ENCODE measurements at places on chromosomes 7 and 10.

GRCh38 chr7:6232534-6232933 is 39.9 kb downstream of the CYTH3 start:
- DNase-seq = no peak

- no peak for DNase-seq
These were observed 99.9 kb upstream of the AKR1E2 start for GRCh38 chr10:4725917-4726606.

- no peak for DNase-seq
These were observed 309.5 kb upstream of the NPVF start for GRCh38 chr7:25537662-25538375.

- DNase-seq = no peak
These were observed 295.2 kb upstream of the CELF2 start for GRCh38 chr10:10722422-10722821.

- DNase-seq = no peak
These were observed 537.6 kb downstream of the TCERG1L start for GRCh38 chr10:130773941-130774340.

- no peak for DNase-seq
These were observed 6.1 kb upstream of the CYP26C1 start for GRCh38 chr10:93054486-93054885.

GRCh38 chr10:104447906-104448305 is 94.3 kb downstream of the CFAP58 start:
- no peak for DNase-seq

- DNase-seq = no peak
These were observed 354.0 kb downstream of the ARL4A start for GRCh38 chr7:13041368-13041988.

GRCh38 chr10:103901299-103901698 is 16.7 kb downstream of the STN1 start:
- no peak for DNase-seq

DNA sequence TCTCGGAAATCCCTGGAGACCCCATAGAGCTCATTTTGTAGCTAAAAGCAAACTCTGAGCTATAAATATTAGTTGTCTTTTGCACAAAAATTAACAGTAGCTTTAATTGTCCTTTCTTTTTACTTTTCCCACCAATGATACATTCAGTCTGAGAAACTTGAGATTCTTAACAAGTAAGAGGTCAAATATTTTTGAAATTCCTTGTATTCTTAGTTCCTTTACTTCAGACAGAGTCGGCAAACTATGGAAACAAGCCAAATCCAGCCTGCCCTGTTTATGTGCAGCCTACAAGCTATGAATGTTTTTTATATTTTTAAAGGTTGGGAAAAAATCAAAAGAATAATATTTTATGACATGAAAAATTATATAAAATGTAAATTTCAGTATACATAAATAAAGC is 146.6 kb downstream of the CTNNA3 start:
- no peak for DNase-seq

DNA sequence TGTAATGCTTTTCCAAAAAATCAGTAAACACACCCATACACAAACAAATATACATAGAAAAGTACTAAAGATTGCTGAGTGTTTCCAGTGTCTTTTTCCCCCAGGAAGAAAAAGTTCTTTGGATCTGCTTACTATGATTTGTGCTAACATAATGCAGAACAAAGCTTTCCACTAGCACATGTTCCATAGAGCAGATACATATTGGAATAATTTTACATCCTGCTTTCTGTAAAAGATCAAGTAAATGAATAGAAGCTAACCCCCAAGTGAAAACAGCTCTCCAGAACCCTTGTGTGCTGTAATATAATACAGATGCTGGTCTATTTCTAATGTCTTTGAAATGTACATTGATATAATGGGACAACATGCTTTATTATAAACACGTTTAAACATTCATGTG is 125.5 kb downstream of the PON1 start:
- no peak for DNase-seq

- DNase-seq = no peak
These were observed 7.5 kb upstream of the DNAJC1 start for GRCh38 chr10:22010973-22011408.

GRCh38 chr10:43204042-43204942 is 62.6 kb downstream of the RASGEF1A start:
- no peak for DNase-seq

GRCh38 chr7:86660950-86661462 is 17.3 kb downstream of the GRM3 start:
- DNase-seq = no peak

DNA sequence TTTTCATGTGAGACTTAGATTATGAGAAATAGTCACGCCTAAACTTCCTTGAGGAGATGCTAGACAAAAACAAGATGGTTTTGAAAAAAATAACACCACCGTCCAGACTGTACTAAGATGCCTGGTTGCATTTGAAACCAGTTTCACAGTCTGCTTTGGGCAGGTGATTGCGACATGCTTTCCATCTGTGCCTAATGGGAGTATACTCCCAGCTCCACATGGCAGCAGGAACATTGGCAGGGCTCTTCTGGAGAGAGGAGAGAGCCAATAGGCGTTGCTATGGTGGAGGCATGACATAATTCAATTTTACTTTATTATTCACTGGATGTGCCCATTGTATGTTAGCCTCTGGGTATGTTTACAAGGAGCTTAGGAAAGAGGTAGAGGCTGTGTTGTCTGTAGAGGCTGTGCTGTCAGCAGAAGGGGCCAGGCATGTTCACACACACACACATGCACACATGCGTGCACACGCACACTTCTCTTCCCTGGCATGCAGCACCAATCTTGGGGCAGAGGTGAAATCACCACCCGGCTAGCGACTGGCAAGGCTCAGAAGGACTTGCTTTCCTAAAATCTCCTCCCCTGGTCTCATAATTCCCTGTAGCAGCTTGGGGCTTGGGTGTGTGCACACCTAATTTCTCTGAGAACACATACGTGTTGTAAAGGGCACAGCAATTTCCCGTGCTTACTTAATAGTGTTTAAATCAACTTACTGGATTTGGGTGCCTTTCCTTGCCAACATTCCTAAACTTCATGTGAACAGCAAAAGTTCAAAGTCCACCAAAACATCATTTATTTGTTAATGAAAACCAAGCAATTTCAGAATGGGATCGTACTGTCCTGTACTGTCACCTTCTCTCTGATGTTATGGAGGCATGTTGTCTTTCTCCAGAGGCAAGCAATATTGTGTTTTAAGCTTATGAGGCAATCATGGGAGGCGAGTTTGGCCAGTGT is 162.1 kb downstream of the TCF7L2 start:
- peak; percentile 13 for DNase-seq

DNA sequence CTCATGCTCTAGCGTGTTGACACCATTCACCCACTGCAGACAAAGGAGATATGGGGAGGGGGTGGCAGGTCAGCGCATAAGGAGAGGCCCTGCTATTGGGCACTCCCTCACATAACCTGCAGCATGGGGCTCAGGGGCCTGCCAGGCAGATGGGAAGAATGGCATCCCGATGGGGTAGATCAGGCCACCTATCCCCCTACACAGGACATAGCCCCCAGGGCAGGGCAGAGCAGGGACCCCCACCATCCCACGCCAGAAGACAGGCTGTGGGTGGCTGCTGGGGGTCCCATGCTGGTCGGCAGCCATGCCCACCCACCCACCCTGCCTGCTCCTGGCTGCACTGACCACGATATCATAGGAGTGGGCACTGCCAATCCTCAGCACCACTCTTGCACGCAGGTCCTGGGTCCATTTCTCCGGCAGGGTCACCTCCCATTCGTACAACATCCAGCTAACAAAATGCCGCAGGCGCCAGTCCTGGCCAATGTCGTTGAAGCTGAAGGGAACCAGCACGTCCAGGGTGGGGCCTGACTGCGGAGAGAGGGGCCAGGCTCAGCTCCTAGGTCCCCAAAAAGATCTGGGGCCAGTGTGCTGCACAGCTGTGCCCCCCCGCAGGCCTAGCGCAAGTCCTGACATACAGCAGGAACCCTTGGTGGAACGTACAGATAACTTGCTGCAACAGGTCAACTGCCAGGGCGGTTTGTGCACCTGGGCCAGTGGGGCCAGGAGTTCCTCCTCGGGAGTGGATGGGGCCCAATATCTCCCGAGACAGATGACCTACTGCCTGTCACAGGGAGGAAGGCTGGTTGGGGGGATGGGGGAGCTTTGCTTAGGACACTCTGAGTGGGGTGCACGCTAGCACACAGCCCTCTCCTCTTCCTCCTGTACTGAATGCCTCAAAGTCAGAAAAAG is 45.9 kb upstream of the ZNF479 start:
- DNase-seq = no peak

DNA sequence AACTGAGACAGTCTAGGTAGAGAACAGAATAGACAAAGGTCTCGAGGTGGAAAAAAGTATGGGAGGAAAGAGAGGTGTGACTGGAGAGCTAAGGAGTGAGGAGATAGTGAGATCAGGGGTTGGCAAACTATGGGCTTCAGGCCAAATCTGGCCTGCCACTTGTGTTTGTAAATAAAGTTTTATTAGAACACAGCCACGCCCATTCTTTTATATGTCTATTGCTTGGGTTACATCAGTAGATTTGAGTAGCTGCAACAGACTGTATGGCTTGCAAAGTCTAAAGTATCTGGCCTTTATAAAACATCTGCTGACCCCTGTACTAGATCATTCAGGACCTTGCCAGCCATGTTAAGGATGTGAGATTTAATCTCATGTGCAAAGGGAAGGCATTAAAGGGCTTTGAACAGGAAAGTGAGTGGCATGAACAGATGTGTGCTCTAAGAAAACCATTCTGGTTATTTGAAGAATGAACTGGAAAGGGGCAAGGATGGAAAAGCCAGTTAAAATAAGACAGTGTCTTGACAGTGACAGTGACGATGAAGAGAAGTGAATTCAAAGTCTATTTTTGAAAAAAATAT is 240.3 kb downstream of the RNLS start:
- no peak for DNase-seq

DNA sequence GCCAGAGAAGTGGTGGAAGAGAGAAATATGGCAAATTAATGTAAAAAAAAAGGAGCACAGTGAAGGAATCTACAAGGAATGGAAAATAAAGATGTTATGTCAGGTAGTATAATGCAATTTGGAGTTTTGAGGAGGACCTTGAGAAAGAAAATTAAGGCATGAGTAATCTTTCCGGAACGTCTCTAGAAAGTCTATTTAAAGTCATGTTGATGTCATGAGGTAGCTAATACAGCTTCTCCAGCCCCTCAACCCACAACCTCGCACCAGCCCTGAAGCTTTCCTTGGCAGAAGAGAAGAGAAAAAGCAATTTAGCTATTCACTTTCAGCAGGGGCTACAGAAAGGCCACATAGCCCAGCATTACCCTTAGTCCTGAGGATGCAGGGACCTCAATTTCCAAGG is 22.5 kb downstream of the TRDMT1 start:
- DNase-seq = no peak

- DNase-seq = no peak
These were observed 113.2 kb downstream of the WDR37 start for GRCh38 chr10:1169186-1169885.

Measured in NCI-H446 (cell line).